Right ventricle myocardium inferior (tissue), 1 donor: ENCODE measurements at places on chromosomes 4 and X. TPM values are rescaled to one million over a fixed set of nuclear protein-coding genes. Genes with fewer than 3 reads are reported as not detected.

GSX2 gene
- total RNA-seq = not detected

- DNase-seq = no peak
Observed at GRCh38 chr4:86675548-86675947, 81.4 kb downstream of the PTPN13 start.

DNA sequence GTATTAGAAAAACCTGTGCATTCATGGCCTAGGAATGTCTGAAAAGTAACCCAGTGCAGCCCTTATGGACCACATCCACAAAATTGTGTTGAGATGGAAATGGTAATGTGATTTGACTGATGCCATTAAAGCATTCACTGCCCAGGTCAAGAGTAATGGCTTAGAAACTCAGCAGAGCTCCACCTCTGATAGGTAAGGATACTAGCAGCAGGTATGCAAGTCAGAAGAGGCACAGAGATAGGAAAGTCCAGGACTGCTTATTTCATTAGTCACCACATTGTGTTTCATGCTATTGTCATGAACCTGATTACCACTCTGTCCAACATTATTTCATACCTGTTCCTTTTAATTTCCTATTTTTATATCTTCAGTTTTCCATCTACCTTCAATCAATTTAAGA lies 2042.2 kb downstream of the ARAP2 start:
- DNase-seq = no peak

CSAG3 gene
- not detected for total RNA-seq

DNA sequence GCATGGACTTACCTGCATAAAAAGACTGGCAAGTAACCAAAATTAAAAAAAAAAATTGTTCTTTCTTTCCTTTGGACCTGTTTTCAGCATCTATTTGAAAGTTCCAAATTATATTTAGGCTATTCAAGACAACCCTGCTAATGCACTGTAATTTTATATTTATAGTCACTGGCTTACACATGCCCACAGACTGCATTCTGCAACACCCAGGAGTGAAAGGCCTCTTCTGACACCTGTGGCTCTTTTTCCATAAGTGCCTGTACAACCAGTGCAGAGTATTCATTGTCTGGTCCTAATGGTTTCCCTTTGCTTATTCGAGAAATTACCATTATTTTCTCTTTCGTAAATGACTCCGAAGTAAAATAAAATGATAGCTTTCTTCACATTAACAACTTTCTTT lies 143.3 kb downstream of the RNF150 start:
- DNase-seq = no peak

DNA sequence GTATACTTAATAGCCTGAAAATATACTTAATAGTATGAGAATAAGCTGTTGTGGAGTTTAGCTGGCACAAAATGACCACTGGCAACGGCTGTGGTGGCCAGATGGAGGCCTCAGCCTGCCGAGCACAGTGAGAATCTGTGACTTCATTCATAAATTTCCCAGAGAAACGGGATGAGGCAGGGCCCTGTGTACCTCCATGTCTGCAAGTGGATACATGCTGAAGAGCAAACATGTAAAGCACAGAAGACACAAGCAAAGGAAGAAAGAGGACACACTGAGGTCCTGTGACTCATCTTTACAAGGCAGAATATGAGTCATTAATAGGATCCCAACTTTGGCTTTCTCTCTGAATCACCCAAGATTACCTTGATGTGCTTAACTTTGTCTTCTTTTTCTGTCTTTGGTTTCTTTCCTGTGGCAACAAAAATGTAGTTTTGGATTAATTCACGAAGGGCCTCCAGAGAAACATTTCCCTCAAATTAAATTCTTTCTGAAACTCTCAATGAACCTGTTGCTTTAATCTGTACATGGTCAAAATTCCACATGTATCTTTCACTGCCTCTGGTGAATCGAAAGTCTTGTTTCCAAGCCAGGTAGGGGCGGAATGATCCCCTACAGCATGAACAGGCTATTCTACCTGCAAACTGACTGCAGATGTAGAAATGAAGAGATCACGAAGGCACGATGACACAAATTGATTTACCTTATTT lies 56.4 kb downstream of the IRF2 start:
- DNase-seq = no peak

GRCh38 chr4:47835494-47835893 lies 2.4 kb downstream of the CORIN start:
- no peak for DNase-seq

- DNase-seq = no peak
Observed at GRCh38 chr4:23423540-23423939, 466.3 kb downstream of the PPARGC1A start.

DNA sequence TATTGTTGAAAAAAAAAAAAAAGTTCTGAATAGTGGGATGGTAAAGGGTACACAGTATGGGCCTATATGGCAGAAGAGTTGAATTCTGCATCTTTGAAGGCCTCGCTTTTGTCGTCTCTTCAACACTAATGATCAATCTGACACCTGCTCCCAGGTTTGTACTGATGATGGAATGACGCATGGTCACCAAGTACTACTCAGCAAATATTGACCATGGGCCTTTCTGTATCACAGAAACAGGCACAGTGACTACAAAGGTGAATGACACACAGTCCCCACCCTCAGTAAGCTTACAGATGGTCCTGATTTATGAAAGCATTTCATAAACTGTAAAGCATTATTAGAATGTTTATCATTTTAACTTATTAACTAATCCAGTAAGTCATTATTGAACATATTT lies 152.6 kb downstream of the LDB2 start:
- no peak for DNase-seq

- no peak for DNase-seq
Observed at GRCh38 chrX:39205467-39205866, 404.2 kb downstream of the MID1IP1 start.

DNA sequence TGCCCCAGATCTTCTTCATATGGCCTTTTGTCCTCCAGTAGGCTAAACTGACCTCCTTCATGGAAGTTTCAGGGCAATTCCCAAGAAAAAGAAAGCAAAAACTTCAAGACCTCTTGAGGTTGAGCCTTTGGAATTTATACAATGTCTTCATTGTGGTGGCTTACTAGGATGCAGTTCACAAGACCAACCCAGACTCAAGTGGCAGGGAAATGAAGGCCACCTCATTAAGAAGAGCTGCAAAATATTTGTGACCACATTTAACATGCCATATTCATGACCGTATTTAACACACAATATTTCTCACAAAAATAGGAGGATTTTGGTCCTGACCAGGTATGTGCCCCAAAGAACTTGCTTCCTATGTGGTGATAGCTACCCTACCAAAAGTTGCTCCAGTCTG lies 605.5 kb upstream of the PITX2 start:
- no peak for DNase-seq

DNA sequence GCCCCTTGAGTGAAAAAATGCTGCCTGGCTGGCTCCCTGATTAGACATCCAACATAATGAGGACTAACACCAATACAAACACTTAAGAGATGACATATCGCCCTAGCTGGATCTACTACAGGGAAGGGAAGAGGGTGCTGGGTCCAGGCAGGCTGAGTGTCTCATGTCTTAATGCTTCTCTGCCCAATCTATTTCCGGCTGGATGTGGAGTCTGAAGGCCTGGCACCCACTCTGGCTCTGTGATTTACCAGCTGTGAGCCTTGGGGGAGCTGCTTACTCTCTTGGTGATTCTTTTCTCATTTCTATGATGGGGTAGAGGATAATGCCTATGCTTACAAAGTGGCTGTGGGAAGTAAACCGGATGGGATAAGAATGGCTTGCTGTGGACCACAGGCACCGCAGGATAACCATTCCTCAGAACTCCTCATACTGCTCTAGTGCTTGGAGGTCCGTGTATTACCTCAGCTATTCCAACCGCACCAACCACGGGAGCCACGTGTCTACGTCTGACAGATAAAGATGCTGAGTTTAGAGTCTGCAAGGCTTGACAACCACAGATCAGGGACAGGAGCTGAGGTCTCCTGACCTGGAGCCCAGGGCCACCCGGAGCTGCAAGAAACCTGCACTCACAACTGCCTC lies 161.7 kb downstream of the AFAP1 start:
- no peak for DNase-seq

CPZ gene
- 0.41 TPM for total RNA-seq

DNA sequence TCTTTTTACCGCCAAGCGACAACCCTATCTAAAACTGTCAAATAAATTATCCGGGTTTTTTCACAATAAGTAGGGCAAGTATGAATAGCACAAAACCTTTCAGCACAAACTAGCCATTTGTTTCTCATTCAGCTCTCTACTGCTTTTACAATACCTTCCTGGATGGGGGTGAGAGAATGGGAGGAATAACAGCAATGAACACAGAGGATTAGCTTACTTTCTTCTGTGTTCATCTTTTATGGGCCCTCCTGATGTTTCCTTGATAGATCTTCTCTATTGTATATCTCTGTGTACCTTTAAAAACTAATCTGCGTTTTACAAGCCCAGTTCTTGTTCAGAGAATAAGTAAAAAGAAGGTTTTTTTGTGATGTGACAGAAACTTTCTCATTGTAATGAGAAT lies 55.3 kb upstream of the APELA start:
- no peak for DNase-seq

SMIM31 gene
- not detected for total RNA-seq

DNA sequence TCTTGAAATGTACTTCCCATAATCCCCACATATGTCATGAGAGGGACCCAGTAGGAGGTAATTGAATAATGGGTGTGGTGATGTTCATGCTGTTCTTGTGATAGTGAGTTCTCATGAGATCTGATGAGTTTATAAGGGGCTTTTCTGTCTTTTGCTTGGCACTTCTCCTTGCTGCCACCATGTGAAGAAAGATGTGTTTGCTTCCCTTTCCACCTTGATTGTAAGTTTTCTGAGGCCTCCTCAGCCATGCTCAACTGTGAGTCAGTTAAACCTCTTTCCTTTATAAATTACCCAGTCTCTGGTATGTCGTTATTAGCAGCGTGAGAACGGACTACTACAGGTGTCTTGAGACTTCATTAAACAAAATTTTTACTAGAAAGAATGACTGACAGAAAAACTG lies 323.2 kb downstream of the BMPR1B start:
- no peak for DNase-seq

DNA sequence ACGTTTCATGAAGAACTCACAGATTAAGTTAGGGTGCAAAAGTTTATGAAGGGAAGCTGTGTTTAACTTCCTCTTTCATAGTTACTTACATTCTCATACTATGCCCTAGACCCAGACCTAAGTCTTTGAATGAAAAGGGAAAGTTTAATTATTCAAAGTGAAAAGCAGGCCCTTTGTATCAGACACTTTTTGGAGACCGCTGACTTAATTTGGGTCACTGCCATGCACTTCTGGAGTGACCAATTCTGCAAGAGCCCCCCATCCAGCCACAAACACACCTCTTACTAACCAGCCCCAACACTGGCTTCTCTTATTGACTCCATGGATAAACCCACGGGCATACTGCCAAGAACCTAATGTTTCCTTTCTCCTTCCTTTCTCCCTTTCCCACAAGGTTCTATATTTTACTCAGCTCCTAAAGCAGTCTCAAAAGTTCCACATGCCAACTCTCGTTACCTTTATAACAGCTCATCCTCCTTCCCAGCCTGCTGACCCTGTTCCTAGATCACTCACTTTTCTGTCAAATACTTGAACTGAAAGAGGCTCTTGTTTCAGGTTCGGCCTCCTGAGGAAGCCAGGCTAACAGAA lies 34.5 kb downstream of the ABCE1 start:
- no peak for DNase-seq

GRCh38 chr4:75653845-75654503 lies 19.2 kb downstream of the G3BP2 start:
- no peak for DNase-seq

DNA sequence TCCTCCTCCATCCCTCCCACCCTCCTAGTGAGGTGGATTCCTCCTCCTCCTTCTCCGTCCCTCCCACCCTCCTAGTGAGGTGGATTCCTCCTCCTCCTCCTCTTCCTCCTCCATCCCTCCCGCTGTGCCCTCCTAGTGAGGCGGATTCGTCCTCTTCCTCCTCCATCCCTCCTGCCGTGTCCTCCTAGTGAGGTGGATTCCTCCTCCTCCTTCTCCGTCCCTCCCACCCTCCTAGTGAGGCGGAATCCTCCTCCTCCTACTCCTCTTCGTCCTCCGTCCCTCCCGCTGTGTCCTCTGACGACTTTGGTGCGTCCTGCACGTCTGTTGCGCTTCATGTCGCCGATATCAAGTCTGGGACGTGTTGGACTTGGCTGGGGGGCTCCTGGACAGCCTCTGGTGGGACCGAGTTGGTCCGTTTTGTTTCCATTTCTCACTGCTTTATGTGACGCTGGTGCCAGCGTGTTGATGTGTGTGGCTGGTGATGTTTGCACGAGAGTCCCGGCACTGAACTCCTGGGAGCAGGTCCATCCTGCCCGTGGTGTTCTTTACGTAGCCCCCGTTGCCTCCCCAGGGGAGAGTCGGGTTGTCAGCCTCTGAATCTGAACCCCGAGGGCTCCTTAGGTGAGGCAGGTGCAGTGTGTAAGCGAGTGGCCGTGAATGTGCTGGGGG lies 5.4 kb downstream of the AKAP17A start:
- no peak for DNase-seq

- peak; percentile 15 for DNase-seq
Observed at GRCh38 chrX:143634309-143634662, 1.6 kb downstream of the SLITRK4 start.

TLR10 gene
- not detected for total RNA-seq
